Activated CD8-positive, alpha-beta memory T cell treated with anti-CD3 and anti-CD28 coated beads for 1 hour (primary cell): ENCODE measurements at places on chromosomes 1 and 21.

DNA sequence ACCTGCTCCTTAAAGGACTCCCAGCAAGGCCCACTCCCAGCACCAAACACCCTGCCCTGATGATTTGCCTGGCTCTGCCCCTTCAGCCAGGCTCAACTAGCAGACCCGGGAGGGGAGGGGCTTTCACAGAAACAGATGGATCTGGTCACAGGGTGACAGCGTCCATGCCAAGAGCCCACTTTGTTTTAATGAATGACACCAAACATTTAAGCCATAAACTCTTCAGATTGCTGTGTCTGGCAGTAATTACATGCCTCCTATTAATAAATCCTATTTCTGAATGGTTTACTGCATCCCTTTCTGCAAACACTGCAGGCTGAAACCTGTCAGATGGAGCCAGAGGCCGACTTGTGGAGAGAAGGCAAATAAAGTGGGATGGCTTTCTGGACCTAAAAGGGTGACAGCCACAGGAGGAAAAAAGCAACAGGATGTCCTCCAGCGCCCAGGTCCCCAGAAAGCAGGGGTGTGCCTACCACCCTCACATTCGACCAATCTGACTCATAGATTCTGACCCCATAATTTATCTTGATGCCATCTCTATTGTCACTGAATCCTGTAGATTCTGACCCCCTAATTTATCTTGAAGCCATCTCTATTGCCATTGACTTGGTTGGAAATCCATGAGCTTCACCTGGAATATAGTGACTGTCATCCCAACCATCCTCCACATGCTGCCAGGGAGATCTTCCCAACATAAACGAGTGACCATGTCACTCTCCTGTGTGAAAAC lies 200.9 kb downstream of the PLPP3 start:
- DNase-seq, result no peak

GRCh38 chr1:115911294-115911693 lies 65.0 kb upstream of the SLC22A15 start:
- no peak for DNase-seq

DNA sequence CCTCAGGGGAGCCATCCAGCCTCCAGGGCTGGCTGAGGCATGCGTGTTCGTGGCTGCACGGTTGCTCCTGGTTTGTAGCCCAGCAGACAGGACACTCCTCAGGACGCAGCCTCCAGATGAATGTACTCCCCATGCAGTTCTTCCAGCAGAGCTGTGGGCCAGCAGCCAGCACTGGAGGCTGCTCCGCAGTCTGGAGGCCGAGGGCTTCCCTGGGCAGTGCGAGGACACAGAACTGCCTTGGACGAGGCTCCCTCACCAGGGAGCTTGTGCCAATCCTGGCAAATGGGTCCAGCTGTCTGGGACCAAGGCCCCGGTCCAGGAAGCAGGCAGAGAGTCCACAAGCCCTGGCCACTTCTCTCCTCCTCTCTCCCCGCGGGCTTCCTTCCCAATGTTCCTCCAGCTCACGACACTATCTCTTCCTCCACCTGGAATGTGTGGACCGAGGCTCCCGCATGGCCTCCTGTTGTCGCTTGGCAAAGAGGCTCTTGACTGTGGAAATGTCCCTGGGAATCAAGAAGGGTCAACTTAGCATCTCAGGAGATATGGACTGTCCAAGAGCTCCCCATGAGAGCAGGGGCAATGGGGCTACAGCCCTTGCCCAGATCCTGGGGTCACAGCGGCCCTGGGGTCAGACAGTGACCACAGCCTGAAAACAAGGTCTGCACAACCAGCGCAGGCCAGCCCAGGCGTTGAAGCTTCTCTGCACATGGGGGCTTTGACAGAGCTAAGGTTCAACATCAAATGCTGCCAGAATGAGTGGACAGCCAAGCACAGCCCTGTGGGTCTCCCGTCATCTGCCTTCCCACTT lies 5.3 kb downstream of the EDN2 start:
- no peak for DNase-seq

DNA sequence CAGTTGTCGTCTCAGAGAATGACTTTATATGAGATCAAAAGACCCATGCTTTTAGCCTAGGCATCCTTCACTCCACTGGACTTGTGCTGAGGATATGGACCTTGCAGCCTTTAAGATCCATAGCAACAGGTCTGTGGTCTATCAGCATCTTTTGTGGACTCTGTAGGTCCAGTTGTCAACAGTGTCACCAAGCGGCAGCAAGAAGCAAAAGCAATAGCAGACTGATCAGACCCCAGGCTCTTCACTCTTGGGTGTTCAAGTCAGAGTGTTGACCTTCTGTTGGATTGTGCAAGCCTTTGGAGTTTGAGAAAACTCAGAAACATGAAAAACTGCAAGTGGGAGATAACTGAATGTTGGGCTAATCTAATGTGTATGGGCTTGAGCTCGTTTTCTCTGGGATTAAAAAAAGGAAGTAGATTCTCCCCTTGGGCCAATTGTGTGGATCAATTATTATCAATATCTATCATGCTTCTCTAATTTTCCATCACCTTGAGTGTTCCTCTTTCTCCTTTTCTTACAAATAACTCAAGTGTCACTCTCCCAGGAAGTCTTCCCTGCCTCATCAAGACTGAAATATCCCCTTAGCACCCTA lies 144.2 kb downstream of the LYPLAL1 start:
- no peak for DNase-seq

DNA sequence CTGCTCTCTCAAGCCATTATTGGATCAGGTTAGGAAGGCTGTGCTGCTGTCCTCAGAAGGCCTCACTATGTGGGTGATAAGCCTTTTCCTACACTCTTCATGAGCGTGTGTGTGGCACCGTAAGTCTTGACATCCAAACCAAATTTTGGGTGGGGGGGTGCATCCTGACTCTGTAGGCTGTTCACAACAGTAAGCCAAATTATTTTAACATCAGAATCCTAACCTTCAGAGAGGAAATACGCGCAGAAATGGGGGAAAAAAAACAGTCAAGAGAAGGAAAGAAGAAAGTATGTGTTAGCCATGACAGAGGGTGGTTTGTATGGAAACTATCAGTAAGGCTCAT lies 21.0 kb downstream of the STPG1 start:
- DNase-seq, result no peak
